ENCODE measurements at places on chromosomes 6 and 20.

DNA sequence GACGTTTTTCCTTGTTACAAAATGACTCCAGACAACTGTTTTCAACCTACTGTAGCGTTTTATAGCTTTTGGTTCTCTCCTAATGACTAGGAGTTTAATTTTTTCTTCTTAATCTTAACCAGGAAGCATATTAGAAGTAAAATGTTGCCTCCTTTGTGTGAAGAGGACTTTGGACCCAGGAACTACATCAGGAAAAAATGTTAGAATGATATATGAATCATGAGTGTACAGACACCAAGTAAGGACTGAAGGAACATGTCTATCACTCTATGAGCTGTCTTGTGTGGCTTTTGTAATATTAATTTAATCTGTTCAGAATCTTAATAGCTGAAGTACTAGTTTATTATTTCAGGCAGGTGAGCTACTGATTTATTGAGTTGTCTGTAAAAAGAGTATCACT lies 71.0 kb upstream of the MARCKS start:
- no peaks in the 10 kb centered on the region for H3K4me1 ChIP-seq
- DNase-seq: no peak
- H3K4me3 ChIP-seq: no peak overlapping the region
- H3K27me3 ChIP-seq: no peaks in the 10 kb centered on the region

GRCh38 chr20:31758521-31758920 lies 19.4 kb downstream of the TPX2 start:
- H3K4me1 ChIP-seq: no peaks in the 10 kb centered on the region
- H3K4me3 ChIP-seq: no peak overlapping the region
- no peaks in the 10 kb centered on the region for H3K36me3 ChIP-seq

- DNase-seq: no peak
- H3K27ac ChIP-seq: no peak overlapping the region
- H3K4me3 ChIP-seq: no peak overlapping the region
- H3K36me3 ChIP-seq: no peaks in the 10 kb centered on the region
- H3K27me3 ChIP-seq: no peaks in the 10 kb centered on the region
Observed at GRCh38 chr20:52402950-52403349, 211.4 kb upstream of the ZFP64 start.

DNA sequence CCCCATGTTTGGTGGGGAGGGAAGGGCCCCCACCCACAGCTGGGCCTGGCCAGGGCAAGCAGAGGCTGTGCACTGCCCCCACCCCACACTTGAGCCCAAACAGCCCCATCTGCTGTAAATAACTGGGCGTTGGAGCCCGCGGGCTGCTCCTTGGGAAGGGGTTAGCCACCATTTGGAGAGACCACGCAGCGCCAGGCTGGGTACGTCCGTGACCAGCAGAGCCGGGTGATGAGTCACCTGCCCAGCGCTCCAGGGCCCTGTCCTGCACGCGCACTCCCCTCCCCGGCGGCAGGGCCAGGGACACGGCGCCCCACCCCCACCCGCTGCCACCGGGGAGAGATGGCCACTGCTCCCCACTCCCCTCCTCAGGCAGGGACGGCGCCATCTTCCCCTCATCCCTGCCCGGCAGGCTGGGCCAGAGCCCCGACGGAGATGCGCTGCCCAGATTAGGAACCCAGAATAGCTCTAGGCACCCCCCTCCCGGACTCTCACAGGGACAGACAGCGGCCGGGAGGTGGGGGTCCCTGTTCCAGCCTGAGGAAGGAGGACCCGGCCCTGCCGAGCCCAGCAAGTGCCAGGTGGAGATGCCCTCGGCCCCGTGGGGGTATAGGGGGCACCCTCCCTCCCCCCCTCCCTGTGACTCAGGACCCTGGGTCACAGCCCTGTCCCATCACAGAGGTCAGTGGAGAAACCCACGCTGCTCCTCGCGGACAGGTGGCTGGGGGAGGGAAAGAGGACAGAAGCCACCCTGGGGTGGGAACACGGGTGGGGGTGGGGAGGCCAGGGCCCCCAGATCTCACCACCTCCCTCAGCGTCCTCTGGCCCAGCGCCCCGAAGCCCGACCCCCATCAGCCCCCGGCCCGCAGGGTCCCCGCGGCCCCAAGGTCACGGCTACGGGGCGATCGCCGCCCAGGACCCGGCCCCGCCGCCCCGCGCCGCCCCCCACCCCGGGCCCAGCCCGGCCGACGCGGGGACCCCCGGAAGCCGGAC lies 642 bp downstream of the EEF1A2 start:
- peaks cover 78% of the 10 kb centered on the region for H3K27me3 ChIP-seq
- H3K36me3 ChIP-seq: no peaks in the 10 kb centered on the region
- no peak overlapping the region for H3K27ac ChIP-seq
- DNase-seq: no peak
- H3K4me3 ChIP-seq: peak overlapping the region; percentile 54
- peaks cover 36% of the 10 kb centered on the region for H3K4me1 ChIP-seq

GRCh38 chr6:75478929-75479328 lies 14.7 kb downstream of the FILIP1 start:
- H3K4me3 ChIP-seq: no peak overlapping the region
- DNase-seq: no peak
- H3K27ac ChIP-seq: no peak overlapping the region
- H3K27me3 ChIP-seq: no peaks in the 10 kb centered on the region
- H3K4me1 ChIP-seq: peaks cover 5% of the 10 kb centered on the region

GRCh38 chr6:135811644-135812526 lies 39.6 kb upstream of the PDE7B start:
- no peak overlapping the region for H3K4me3 ChIP-seq
- no peaks in the 10 kb centered on the region for H3K27me3 ChIP-seq
- peaks cover 6% of the 10 kb centered on the region for H3K4me1 ChIP-seq
- H3K27ac ChIP-seq: no peak overlapping the region

DNA sequence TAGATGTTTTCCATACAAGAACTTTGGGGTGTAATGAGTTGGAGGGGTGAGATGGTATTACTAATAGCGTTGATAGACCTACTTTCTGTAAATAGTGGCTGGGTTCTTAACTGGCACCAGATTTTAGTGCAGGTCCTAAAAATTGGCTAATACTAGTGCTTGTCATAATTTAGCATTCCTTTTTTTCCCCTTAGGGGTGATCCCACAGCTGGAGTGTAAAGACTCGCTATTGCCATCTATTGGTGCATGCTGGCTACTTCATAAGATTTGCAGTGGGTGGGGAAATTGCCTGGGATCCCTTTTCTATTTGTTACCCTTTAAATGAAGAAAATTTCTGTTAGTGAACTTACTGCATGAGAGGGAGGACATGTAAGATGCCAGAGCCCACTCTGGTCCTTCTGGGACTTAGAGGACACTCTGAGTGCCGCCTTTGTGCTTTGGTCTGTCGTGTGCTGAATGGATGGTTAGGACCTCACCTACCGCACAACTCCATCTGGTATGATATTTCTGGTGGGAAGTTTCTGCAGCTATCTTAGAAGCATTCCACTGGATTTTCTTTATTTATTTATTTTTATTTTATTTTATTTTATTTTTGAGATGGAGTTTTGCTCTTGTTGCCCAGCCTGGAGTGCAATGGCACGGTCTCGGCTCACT lies 195.5 kb downstream of the JARID2 start:
- H3K27ac ChIP-seq: no peak overlapping the region
- H3K4me3 ChIP-seq: no peak overlapping the region
- DNase-seq: no peak
- H3K4me1 ChIP-seq: peaks cover 73% of the 10 kb centered on the region

DNA sequence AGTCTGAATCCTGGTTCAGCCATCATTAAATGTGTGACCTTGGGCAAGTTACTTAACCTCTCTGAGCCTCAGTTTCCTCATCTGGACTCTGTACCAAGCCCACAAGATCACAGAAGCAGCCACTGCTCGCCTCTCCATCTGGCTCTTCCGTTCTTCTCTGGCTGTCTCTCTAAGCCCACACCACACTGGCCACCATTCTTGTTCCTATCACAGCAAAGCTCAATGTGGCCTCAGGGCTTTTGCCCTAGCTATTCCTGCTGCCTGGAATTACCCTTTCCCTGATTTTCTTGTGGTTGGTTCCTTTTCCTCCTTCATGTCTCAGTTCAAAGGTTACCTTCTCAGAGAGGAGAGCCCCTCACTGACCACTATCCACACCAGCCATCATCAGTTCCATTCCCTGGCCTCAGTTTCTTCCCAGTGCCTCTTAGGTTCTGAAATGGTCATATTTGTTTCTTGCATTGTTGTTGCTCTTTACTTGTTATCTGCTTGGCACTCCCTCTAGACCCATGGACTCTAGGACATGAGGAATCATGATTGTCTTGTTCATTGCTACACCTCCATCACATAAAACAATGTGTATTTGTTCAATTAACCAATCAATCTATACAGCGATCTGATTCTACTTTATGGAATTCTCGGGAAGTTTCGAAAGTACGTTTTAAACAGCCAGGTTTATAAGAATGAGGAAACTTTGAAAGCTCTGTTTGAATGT lies 56.5 kb upstream of the PTPN1 start:
- no peak overlapping the region for H3K4me3 ChIP-seq
- H3K27me3 ChIP-seq: no peaks in the 10 kb centered on the region
- H3K36me3 ChIP-seq: no peaks in the 10 kb centered on the region
- H3K4me1 ChIP-seq: peaks cover 16% of the 10 kb centered on the region

GRCh38 chr6:34664256-34664971 lies 32.2 kb downstream of the ILRUN start:
- H3K36me3 ChIP-seq: no peaks in the 10 kb centered on the region
- no peaks in the 10 kb centered on the region for H3K27me3 ChIP-seq
- H3K4me1 ChIP-seq: peaks cover 16% of the 10 kb centered on the region
- DNase-seq: no peak
- H3K4me3 ChIP-seq: no peak overlapping the region

DNA sequence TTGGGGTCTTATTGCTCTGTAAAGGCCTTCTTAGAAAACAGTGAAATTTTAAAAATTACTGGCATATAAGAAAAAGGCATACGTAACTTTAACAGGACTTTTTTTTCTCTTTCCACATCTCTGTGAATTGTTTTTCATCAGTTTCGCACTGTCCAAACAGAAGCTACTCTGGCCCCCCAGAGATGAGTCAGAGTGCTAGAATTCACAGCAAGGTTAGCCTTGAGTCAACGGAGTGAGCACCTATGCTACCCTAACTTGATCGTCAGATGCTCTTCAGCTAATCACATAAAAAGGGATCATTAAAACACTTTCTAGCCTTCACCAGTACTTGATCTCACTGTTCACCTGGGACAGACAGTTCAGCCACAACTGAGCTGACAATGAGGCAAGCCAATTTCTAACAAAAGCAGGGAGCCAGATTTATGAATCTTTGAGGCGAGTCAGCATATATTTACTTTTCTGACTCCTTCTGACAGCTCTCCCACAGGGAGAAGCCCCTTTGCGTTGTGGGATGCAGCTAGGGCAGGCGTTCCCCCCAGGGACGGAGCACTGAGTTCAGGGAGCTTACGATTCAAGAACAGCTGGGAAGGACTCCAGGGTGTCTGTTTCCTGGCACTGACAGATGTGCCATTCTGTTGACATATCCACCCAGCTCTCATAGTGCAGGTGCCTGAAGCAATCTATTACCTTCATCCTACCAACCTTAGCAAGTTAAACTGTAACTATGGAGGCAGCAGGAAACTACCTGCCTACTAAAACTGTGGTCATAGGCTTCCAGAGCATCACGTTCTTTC lies 46.4 kb upstream of the SPDEF start:
- no peak overlapping the region for H3K27ac ChIP-seq
- H3K4me1 ChIP-seq: peaks cover 36% of the 10 kb centered on the region
- no peak for DNase-seq
- H3K4me3 ChIP-seq: no peak overlapping the region
- H3K27me3 ChIP-seq: no peaks in the 10 kb centered on the region

- H3K27me3 ChIP-seq: peaks cover 19% of the 10 kb centered on the region
- no peak overlapping the region for H3K27ac ChIP-seq
- no peak overlapping the region for H3K4me3 ChIP-seq
- H3K4me1 ChIP-seq: peaks cover 11% of the 10 kb centered on the region
Observed at GRCh38 chr20:43963872-43964791, 49.5 kb downstream of the TOX2 start.

GRCh38 chr6:46376562-46377061 lies 114.6 kb downstream of the RCAN2 start:
- no peak for DNase-seq
- no peaks in the 10 kb centered on the region for H3K36me3 ChIP-seq
- no peaks in the 10 kb centered on the region for H3K4me1 ChIP-seq
- H3K27ac ChIP-seq: no peak overlapping the region
- no peak overlapping the region for H3K4me3 ChIP-seq

DNA sequence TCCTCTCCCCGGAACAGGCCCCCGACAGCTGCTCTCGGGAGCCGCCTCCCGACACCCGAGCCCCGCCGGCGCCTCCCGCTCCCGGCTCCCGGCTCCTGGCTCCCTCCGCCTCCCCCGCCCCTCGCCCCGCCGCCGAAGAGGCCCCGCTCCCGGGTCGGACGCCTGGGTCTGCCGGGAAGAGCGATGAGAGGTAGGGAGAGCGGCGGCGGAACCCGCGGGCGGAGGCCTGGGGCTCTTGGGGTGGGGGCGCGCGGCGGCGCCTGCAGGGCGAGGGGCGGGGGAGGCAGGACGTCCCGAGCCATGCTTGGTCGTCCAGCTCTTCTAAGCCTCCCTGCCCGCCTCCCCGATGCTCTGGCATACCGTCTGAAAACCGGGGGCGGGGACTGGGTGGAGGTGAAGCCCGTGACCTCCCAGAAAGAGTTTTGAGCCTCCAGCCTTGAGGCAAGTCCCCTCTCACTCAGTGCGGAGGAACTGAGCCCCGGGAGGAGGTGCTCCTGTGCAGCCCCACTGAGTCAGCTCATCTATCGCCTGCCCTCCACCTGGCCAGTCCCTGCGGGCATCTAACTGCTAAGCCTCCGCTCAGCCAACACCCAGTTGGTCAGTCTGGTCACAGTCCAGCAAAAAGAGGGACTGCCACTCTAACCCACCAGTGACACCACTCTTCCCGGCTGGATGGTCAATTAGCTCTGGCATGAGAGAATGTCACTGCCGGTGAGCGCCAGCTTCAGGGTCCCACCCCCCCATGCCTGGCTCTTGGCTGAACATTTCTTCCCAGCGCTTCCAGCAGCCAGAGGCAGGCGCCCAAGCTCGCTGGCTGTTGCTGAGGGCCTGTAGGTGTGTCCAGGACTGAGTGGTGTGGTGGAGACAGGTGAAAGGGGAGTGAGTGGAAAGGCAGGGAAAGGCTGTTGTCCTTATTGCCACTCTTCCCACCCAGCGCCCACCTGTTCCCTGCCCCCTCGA lies 482 bp downstream of the DDR1 start:
- H3K4me1 ChIP-seq: peaks cover 69% of the 10 kb centered on the region
- no peak for DNase-seq
- peak overlapping the region; percentile 98 for H3K27ac ChIP-seq
- peak overlapping the region; percentile 82 for H3K4me3 ChIP-seq

DNA sequence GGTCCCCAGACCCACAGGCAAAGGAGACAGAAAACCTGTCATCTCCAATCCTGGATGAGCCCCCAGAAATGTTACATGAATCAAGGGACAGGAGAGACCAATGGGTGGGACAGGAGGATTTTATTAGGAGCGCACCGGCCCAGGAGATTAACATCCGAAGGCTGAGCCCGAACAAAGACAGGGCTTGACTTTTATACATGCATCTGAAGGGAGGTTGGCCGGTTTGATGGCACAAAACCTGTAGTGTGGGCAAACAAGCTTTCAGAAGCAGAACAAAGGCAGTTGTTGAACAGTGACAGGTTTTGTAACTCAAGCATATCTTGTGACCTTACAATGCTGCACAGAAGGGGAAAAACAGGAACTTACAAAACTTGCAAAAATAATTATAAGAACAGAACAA lies 83.9 kb upstream of the GPR6 start:
- H3K36me3 ChIP-seq: no peaks in the 10 kb centered on the region
- no peaks in the 10 kb centered on the region for H3K27me3 ChIP-seq

- H3K27me3 ChIP-seq: no peaks in the 10 kb centered on the region
- no peaks in the 10 kb centered on the region for H3K36me3 ChIP-seq
- no peaks in the 10 kb centered on the region for H3K4me1 ChIP-seq
Observed at GRCh38 chr6:143146186-143146851, 85.6 kb downstream of the AIG1 start.
